ENCODE measurements at places on chromosomes 16 and 17.

GRCh38 chr17:74216505-74216904 lies 3.1 kb downstream of the TTYH2 start:
- no peak for DNase-seq

DNA sequence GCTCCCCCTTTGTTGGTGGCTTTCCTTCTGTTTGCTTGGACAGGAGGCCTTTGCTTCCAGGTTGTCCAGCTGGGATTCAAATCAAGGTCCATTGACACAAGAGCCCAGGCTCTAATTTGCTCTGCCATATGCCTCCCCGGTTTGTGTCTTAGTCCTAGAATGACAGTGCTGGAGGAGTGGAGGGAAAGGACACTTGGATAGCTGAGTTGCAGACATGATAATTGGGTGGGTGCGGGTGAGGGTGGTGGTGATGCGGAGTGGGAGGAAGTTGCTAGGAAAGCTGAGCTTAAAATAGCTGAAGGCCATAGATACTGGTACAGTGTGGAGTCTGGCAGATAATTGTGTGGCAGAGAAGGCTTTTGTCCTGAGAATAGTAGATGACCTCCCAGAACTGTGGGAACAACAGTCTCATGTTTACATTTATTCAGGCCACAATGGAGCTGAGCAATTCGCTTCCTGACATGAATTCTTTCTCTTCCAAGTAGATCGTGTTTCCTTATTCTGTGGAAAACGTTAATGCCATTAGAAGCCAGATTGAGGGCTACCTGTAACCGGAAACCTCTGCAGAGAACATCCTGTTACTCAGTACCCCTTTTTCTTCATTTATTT lies 23.8 kb downstream of the SEC14L1 start:
- DNase-seq = no peak

GRCh38 chr17:53420035-53420641 lies 402.6 kb upstream of the KIF2B start:
- DNase-seq = no peak

DNA sequence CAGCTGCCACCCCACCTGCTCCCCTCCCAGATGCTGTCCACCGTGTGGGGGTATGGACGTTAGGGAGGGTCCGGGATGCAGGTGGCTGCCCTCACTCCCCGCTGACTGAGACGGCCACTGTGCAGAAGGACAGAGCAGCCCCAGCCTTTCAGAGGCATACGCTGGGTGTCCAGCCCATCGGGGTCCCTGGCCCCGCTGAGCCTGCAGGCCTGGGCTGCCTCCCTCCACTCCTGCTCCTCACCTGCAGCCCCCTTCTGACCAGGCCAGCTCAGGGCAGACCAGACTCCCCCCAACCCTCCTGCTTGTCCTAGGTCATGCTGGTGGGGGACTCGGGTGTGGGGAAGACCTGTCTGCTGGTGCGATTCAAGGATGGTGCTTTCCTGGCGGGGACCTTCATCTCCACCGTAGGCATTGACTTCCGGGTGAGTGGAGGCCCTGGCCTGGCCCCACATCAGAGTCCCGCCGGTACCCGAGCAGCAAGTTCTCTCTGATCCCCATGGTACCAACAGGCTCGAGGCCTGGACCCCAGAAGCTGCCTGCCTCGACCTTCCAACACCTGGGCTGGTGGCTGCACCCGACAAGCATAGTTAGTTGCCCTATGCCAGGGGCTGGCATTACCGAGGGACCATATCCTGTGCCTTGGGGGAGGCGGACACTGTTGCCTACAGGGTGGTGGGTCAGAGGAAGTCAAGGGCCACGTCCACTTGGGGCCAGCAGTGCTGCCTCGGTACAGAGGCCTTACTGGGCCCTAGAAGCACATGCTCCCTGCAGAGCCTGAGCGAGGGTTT lies 1.4 kb downstream of the RAB26 start:
- no peak for DNase-seq

GRCh38 chr16:11092788-11093571 lies 148.6 kb downstream of the CLEC16A start:
- no peak for DNase-seq

DNA sequence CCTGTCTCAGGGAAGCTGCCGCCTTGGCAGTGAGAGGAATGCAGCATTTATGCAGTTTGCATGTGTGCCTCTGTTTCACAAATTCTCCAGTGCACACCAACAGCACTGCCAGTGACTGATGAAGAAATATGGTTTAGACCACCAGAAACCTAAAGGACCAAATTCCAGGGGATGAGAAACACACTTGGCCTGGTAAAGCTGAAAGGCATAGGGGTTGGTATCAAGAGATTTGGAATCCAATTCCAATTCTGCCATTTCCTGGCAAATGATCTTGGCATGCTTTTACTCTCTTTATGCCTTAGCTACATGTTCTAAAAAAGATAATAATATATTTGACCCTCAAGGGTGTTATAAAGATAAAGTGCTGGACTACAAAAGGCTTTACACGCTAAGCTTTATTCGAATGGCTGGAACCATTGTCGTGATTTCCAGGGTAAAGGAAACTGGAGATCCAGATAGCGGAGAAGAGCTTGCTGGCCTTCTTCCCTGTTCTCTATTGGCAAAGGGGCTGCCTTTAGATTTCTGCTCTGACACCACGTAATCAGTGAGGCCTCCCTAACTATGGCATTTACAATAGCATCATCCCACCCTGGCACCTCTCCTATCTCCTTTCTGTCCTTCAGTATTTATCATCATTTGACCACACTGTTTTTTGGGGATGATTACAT lies 359.8 kb upstream of the ASIC2 start:
- no peak for DNase-seq

DNA sequence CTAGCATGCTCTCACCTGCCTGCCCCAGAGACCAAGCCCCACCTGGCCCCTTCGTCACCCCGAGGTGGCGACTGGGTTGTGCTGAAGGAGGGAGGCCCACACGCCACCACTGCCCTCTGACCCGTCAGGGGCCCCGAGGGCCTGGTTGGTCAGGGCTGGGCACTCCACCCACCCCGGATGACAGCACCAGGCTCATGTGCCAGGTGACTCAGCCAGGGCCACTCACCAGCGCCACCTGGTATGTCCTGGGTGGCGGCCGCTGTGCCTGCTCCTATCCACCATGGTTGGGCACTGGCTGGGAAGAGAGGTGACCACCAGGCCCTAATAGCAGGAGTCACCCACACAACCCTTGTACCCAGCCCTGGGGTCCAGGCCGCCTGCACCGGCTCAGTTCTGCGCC lies 68.9 kb downstream of the JPH3 start:
- DNase-seq = no peak

DNA sequence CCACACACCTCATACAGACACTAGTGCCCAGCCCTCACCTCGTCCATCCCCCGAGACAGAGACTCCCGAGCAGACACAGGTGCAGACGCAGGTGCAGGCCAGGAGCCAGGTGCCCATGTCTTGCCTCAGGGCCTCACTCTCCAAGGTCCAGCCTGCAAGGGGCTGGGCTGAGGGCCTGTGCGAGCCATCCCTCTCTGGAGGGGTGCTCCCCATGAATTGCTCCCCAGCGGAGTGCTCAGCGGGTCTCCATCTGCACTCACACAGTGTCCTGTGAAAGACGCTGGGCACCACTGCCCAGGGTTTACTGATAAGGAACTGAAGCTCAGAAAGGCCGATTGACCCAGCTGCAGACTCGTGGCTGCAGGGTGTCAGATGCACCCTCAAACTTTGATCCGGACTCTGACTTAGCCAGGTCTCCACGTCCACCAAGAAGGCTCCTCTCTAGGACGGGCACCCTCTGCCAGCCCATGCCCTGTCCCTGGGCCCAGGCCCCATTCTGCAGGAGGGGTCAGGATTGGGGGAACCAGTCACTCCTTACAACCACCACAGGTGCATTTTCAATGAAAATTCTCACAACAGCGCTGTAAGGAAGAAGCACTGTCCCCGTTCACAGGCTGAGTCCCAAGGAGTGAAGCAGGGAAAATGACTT lies 16.9 kb downstream of the POLR3K start:
- DNase-seq = no peak

DNA sequence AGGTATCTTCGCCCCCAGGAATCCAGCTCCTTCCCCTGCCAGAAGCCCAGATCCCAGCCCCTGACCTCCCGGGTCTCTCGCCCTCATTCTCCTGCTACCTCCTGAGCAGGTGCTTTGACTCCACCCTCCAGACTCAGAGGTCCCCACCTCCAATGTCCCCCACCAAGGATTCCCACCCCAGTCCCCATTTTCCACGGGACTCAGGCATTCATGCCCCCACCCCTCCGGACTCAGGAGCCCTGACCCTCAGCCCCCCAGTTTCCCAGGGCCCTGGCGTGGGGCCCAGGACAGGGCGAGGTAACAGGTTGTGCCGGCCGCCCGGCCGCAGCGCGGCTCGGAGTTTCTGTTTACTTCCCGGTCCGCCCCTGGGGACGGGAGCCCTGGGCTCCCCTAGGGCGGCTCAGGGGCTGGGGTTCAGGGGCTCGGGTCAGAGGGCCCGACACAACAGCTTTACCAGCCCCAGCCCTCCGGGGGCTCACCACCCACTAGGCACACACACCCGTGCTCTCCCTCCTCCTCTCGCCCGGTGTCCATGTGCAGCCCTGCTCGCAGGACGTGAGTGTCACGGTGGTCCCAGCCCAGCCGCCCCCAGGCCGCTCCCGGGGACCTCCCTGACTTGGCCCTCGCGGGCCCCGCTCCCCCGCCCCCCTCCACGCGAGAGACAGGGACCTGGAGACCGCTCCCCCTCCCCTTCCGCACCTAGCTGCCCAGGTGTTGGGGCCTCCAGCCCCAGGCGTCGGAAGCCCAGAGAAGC lies 595 bp downstream of the BICDL2 start:
- DNase-seq = no peak

DNA sequence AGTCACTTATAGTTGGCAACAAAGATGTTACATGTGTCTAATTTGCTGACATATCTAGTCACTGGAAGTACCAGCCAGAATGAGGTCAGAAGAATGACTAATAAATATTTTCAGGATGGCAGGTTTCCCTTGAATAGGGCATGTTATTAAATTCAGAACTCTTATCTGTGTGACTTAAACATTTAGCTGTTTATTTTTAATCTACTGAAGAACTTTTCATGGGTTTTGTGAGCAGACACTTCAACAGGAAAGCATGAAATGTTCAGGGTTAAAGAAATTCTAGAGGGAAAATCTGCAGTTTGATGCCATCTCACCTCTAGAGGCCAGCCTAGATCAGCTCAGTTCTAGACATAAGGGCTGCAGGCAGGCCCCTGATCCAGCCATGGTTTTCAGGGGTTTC lies 13.2 kb downstream of the JPT2 start:
- peak; percentile 62 for DNase-seq

DNA sequence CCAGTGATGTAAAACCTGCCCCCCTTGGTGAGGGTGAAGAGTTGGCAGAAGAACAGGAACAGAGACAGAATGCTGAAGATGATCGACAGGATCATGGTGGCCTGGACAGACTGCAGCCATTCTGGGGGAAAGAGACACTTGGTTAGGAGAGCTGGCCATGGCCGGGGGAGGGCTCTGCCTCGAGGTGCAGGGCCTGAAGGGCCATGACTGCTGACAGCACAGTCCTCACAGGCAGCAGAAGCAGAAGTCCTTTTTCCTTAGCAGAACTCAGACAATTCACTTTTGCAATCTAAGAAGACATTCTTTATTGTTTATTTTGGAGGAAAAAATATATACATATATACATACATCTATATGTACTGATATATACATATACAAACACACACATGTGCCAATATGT lies 25.6 kb downstream of the PMP22 start:
- no peak for DNase-seq

- no peak for DNase-seq
These were observed 7.0 kb downstream of the PSME3IP1 start for GRCh38 chr16:57178793-57179212.

DNA sequence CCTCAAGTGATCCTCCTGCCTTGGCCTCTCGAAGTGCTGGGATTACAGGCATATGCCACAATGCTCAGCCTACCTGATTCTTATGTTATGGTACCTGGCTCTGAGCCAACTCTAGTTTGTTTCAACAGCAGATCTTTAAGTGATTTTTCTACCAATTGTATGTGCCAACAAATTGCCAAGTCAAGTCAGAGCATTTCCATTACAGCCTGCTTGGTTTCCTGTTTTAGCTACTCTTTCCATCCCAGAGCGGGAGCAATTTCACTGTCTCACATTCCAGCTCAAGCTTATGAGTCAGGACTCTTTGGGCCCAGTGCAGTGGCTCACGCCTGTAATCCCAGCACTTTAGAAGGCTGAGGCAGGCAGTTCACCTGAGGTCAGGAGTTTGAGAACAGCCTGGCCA lies 30.8 kb upstream of the RBBP6 start:
- peak; percentile 88 for DNase-seq

DNA sequence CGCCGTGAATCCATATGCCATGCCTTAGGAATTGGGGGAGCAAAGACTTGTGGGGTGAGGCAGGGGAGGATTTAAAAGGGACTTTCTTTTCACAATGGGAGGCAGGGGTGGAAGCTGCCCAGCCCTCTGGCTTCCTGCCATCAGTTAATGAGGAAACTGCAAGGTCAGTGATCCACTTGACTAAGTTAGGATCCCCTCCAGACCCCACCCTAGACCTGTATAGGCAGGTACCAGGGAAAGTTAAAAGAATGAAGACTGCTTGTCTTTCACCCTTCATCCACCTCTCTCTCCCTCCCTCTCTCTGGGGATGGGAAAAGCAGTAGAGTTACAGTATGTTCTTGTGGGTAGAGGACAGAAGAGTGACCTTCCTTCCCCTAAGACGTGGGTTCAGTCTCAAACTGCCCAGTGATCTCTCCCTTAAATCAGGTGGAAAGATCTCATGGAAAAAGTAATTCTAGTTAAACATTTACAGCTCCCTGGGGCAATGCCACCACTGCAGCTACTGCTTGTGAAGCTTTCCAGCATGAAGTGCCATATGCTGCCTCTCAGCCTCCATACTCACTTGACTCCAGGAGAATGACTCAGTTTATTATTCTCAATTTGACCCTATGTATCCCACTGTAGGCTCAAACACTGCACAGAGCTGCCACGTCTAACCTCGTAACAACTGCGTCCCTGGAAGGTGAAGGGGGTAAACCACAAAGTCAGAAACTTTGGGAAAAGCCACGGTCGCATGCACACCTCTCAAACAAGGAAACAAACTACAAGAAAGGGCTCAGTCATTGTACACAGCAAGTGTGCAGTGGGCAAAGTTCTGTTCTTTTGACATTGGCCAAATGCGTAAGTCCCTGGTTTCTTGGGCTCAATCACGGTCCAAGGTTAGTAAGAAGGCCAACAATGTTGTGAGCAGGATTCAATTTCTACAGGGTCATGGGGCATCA lies 1.2 kb downstream of the COA3 start:
- peak; percentile 11 for DNase-seq

DNA sequence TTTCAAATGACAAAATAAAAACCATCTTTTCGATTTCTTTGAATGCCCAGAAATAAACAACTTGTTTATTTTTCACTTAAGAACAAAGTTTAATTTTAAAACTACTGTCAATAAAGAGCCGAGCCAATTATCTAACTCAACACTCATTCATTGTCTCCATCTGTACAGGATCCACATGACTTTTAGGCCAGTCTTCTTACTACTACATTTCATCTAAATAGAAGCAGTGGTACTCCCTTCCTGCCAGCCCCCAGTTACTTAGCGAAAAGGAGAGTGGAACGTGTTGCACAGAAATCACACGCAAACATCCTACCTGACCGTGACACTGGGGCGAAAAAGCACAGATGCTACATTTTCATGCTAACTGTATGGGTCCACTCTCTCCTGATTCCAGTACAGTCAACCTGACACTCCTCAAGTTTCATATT lies 1.2 kb downstream of the GNA13 start:
- peak; percentile 48 for DNase-seq

Data from cardiac fibroblast (primary cell).